Astrocyte of the cerebellum (primary cell): ENCODE measurements at places on chromosomes 6 and 20.

- no peak for DNase-seq
These were observed 20.6 kb downstream of the BTN2A1 start for GRCh38 chr6:26478100-26478984.

- peak; percentile 2 for DNase-seq
These were observed 34.6 kb downstream of the GCNT2 start for GRCh38 chr6:10555625-10556309.

- DNase-seq = peak; percentile 67
These were observed 4.2 kb upstream of the NTSR1 start for GRCh38 chr20:62704341-62704948.

- DNase-seq = peak; percentile 47
These were observed 27.8 kb downstream of the RNF8 start for GRCh38 chr6:37381579-37381978.

GRCh38 chr20:19275630-19276071, 63.2 kb downstream of the SLC24A3 start:
- no peak for DNase-seq

GRCh38 chr20:6212903-6213302, 90.1 kb upstream of the FERMT1 start:
- no peak for DNase-seq

DNA sequence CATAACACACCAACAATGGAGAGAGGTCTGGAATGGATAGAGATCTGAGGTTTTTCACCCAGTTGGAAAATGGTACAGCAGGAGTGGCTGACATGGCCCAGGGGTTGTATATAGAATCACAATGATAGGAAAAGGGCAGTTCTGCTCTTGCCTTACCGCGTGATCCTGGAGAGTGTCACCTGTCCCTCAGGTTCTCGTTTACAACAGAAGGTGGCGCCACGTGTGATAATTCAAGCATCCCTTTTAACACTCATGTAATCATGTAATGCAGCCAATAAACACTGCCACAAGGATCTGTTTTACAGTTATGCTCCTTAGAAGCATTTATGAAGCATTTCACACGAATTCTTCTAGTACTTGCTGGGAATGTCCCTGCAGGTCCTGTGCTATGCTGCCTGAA, 12.9 kb upstream of the WFDC2 start:
- no peak for DNase-seq

- DNase-seq = no peak
These were observed 11.0 kb downstream of the SRC start for GRCh38 chr20:37356961-37357371.

DNA sequence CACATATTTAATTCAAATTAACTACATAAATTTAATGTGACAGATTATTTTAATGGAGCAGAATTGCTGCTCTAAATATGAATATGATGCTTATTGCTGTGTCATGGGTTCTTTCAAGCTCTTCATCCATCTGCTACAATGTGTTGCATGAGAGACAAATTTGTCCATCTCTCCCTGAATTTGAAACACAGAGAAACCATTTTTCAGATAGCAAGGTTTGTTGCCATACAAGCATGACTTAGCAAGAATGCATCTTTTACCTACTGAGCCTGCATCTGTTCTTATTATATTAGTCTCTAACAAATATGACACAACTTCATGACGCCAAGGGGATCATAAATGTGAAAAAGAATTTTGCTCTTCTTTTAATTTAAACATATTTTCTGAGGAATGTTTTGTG, 8.0 kb upstream of the UTRN start:
- DNase-seq = no peak

- DNase-seq = no peak
These were observed 392.4 kb upstream of the HS3ST5 start for GRCh38 chr6:114735025-114735735.

- DNase-seq = peak; percentile 61
These were observed 8.1 kb upstream of the PFDN4 start for GRCh38 chr20:54199721-54200176.

- peak; percentile 93 for DNase-seq
These were observed 502.2 kb upstream of the JARID2 start for GRCh38 chr6:14743474-14744211.

- DNase-seq = no peak
These were observed 9.6 kb upstream of the MANBAL start for GRCh38 chr20:37279820-37280219.

- no peak for DNase-seq
These were observed 82.6 kb upstream of the CNKSR3 start for GRCh38 chr6:154593122-154593521.

- DNase-seq = no peak
These were observed 14.2 kb downstream of the HINT3 start for GRCh38 chr6:125970760-125971159.

DNA sequence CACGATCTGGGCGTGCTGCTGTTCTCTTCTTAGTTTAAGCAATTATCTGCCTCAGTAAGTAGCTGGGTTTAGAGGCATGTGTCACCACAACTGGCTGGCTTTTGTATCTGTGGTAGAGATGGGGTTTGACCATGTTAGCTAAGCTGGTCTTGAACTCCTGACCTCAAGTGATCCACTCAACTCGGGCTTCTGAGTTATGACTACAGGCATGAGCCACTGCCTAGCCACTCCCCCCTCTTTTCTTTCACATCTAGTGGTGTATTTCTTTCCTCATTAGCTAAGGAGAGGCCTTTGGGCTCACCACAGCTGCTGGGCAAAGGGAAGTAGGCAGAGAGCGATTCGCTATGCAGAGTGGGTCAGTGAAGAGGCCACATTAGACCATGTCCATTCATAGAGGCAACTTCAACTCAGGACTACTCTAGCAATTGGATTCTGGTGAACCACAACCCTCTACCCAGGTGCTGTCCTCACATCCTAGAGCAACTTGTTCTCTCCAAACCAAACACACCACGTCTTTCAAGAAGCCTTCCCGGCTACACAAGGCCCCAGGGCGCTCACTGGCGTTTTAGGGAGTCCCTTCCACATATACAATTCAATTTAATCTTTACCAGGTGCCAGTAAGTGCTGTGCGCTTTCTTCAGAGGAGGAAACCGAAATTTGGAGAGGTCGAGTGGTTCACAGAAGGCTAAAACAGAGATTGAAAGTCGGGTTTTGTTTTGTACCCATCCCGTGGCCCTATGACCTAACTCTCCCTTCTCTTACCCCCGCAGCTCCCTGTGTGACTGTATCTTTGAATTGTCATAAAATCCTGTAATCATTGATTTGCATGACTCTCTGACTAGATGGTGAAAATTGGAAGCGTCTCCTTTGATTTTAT, 26.5 kb upstream of the GFOD1 start:
- DNase-seq = no peak

DNA sequence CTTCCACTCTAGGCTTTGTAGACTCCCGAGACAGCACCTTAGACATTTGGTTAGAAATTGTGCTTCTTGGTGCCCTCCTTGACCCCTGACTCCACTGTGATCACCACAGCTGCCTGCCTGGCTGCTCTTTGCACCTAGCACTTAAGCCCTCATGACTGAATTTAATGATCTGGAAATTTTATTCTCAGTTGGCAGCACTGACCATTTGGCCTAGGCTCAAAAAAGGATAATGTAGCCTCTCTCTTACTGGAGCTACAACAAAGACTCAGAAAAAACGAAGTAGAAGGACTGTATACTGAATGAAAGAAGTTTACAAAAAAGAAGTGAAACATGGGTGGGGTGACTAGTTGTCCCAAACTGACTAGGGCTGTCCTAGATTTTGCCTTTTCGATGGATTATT, 11.3 kb upstream of the ABRACL start:
- peak; percentile 37 for DNase-seq

- DNase-seq = no peak
These were observed 284.8 kb downstream of the BTBD9 start for GRCh38 chr6:38354905-38355304.

DNA sequence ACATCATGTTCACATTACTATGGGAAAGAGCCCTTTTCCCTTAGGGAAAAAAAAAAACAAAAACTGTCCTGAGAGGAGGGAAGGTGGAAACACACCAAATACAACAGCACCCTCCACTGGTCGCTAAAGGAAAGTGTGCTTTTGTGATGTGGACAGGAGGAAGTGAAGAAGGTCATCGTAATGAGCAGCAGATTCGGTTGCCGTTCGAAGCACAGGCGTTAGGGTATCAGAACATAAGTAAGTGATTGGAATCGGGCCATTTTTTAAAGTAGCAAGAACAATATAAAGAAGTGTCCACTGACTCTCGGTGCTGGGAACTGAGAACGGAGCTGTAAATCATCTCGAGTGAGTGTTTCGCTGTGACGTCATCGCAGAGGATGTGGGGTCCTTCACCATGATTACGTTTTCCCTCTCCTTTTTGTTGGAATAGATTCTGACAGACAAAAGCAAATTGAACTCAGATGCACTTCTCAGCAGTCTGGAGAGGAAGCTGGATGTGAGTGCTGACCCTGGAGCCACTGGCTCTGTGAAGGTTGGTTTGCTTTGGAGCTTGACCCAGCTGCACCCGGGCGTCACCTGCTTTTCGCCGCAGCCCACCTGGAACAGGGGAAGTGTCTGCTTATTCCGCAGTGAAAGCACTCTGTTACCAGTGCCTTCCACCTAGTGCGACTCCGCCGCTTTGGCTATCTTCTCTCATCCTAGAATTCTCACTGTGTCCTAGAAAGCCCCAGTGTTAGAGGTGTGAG, 203.6 kb upstream of the GMDS start:
- peak; percentile 72 for DNase-seq

- no peak for DNase-seq
These were observed 23.3 kb upstream of the ENPP1 start for GRCh38 chr6:131784561-131784960.

DNA sequence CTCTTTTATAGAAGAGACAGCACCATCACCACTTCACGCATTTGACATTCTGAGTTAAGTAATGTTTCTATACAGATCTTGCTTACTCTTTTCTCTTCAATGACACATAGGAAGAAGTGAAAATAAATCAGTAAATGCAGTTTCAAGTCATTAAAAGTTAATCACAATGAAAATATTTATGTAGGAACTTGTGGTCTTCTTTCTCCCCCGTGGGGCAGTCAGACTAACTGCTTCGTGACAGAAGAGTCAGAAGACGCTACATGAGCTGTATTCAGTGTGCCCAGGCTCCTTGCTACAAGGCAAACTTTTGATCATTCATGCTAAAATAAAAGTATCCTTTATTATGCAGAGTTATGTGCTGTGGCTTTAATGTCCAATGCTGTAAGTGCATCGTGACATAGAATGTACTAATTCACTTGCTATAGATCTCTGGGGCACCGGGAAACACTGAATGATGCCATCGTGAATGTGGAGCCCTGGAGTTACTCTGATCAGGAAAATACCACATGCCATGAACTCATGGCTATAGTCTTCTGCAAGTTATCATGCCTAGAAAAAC, 117.8 kb upstream of the TRAF3IP2 start:
- DNase-seq = no peak
